ENCODE measurements at places on chromosomes 4 and X.

DNA sequence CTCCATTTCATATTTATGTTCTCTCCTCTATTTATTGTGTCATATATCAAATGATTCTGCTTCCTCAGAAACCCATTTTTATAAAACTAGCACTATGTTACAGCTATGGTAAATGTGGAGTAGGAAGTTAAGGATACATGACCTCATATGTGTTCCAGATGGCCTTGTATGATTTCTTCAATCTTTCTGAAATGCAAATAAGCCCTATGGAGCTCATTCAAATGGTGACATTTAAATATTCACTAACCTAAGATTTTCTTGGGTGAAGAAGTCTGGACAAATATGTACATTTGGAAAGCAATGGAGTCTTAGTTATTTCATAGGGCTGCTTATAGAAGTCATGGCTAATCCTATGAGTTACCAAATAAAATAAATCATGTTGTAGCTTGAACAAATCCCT lies 782.5 kb downstream of the STPG2 start:
- no peak for DNase-seq

- DNase-seq: no peak
Observed at GRCh38 chr4:7780751-7781348, 158.8 kb downstream of the AFAP1 start.

DNA sequence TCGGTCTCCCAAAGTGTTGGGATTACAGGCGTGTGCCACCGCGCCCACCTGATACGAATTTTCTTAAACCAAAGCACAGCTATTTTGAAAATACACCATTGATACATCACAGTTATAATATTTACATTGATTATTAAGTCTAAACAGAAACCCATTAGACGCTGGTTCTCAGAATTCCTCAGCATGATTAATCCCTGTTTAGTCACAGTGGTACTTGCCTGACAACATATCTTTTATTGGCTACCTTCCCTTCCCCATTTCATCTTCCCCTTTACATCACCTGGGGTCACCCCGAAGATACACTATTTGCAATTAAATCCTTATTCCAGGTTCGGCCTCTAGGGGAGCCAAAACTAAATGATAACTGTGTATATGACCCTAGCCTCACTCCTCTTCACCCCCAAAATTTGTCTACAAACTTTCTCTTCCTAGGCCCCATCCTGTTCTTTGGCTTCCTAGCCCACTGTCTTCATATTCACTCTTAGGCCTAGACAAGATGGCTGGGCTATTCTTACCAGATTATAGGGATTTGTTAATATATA lies 36.8 kb upstream of the IL1RAPL1 start:
- DNase-seq: peak; percentile 0

DNA sequence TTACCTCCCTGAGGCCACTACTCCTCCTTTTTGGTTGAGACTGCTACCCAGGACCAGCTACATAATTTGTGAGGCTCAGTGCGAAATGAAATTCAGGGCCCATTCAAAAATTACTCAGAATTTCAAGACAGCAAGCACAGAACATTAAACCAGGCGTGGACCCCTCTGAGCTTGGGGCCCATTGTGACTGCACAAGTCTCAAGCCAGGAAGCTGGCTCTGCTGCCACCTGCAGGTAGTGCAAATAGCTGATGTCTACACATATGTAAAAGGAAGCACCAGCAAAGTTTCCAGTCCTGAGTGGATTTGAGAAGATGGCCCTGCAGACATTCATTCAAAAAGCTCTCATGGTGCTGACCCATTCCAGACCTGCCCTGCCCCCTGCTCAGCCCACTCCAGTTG lies 213.4 kb upstream of the LNX1 start:
- DNase-seq: peak; percentile 10

- no peak for DNase-seq
Observed at GRCh38 chr4:10962246-10962645, 277.7 kb upstream of the CLNK start.

GRCh38 chrX:13401724-13402123 lies 81.9 kb upstream of the ATXN3L start:
- DNase-seq: no peak
